Cardiac muscle cell (in vitro differentiated cells and primary cell): ENCODE measurements at places on chromosomes 4 and X. TPM values are rescaled to one million over a fixed set of nuclear protein-coding genes. Genes with fewer than 3 reads are reported as not detected.

Gene CFP
- 0.07 and 0.09 TPM in 2 replicates for total RNA-seq

Gene CCNA2
- 21.5 and 129 TPM in 2 replicates for total RNA-seq

Gene TMPRSS11E
- total RNA-seq, result not detected in 2 replicates

Gene CCKAR
- 0.89 and 1.5 TPM in 2 replicates for total RNA-seq

Gene VCX3A
- total RNA-seq, result 0.48 and 0.74 TPM in 2 replicates

Gene KIT
- 1.4 and 10.5 TPM in 2 replicates for total RNA-seq

Gene USP17L17
- total RNA-seq, result not detected in 2 replicates

Gene ZNF718
- 11.7 and 17.1 TPM in 2 replicates for total RNA-seq

Gene FRMD7
- not detected in 2 replicates for total RNA-seq

Gene DSPP
- not detected in 2 replicates for total RNA-seq

Gene TMPRSS11D
- not detected in 2 replicates for total RNA-seq

Gene DNAAF6
- total RNA-seq, result 0.06 TPM in 1 of 2 replicates, not detected in the other

Gene IRS4
- 0.35 TPM in 1 of 2 replicates, not detected in the other for total RNA-seq

Gene HGFAC
- 2.3 TPM in 2 replicates for total RNA-seq

Gene DRD5
- not detected in 2 replicates for total RNA-seq

Gene ERVMER34-1
- total RNA-seq, result 2.9 and 3.4 TPM in 2 replicates

Gene IL3RA
- 0.11 TPM in 1 of 2 replicates, not detected in the other for total RNA-seq

Gene MAGEA2B
- total RNA-seq, result not detected in 2 replicates

Gene ADGRG2
- 1.6 and 2.9 TPM in 2 replicates for total RNA-seq

Gene PLAC8
- total RNA-seq, result not detected in 2 replicates

Gene DIPK2B
- 0.21 and 0.30 TPM in 2 replicates for total RNA-seq

Gene BRCC3
- 6.0 and 7.6 TPM in 2 replicates for total RNA-seq
